ENCODE measurements at places on chromosomes 12 and 14. TPM values are rescaled to one million over a fixed set of nuclear protein-coding genes. Genes with fewer than 3 reads are reported as not detected.

DNA sequence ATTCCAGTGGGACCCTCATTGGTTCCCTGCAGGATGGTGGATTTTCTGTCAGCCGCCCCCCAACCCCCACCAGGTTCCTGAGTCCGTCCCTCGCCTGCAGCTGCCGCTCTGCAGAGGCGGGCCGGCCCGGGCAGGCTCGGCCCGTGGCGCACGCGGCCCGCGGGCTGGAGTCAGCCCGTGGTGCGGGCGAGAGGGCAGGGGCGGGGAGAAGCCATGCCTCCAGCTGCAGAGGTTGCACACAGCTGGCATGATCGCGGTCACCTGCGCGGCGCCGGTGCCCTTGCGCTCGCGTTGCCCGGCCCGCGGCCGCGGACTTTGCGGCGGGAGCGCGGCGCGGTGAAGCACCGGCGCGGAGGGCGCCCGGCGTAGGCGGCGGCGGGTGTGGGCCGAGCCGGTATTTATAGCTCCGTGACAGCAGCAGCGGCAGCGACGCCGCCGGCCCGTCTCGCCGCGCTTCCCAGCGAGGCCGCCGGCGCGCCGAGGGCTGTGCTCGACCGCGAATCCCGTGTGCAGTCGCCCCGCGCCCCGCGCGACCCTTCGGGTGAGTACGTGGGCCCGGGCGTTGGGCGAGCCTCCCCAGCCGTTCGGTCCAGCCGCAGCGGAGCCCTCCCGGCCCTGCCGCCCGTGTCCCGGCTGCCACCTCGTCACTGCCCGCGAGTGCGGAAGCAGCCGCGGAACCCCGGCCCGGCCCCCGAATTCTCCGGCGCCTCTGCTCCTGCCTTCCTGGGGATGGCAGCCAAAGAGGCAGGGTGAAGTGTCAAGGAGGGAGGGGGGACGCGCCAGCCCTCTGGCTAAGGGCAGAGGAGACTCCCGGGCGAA, at the start of gene TMEM117:
TMEM117 (plus strand) TSS at position 426 of the 819 bp plus-strand sequence.
- no peaks in the 10 kb centered on the region for H3K27me3 ChIP-seq
- H3K4me1 ChIP-seq: peaks cover 12% of the 10 kb centered on the region
- DNase-seq: peak; percentile 85
- H3K27ac ChIP-seq: peak within 1 kb of the TSS; percentile 79
- H3K4me3 ChIP-seq: peak within 1 kb of the TSS; percentile 80

GRCh38 chr14:52797653-52798052, 6.2 kb upstream of the GNPNAT1 start:
- H3K4me3 ChIP-seq: no peak overlapping the region
- DNase-seq: no peak
- no peaks in the 10 kb centered on the region for H3K27me3 ChIP-seq
- H3K27ac ChIP-seq: no peak overlapping the region
- no peaks in the 10 kb centered on the region for H3K36me3 ChIP-seq

DNA sequence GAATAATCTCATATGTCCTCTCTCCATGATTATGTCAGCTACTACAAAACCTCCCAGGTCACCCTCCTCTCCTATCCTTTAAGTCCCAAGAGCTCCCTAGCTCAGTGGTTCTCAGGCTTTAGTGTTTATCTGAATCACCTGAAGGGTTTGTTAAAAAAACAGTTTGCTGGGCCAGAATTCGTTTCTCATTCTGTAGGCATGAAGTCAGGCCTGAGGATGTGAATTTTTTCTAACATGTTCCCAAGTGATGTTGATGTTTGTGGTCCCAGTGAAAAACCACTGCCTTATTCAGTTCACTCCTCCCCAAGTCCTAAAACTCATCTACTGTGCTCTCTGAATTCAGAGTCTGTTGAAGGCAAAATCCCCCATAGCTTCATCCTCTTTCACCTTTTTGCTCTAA, 241.4 kb downstream of the ETNK1 start:
- H3K27me3 ChIP-seq: no peaks in the 10 kb centered on the region
- H3K36me3 ChIP-seq: no peaks in the 10 kb centered on the region
- no peak overlapping the region for H3K4me3 ChIP-seq

DNA sequence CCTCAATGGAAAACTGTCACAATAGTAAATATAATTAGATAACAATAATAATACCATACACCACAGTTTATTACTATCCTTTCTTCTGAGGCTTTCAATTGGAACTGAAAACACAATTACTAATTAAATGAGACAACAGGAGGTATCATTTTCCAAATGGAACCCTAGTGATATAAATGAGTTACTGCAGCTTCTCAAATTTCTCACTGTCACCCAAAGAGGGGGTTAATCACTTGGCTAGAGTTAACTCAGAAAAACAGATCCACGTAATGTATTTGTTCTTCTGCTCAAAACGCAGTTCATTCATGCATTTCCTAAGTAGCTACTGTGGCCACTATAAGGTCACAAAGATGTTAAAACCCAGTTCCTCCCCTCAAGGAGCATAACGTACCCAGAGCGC, 120.9 kb upstream of the FOXN3 start:
- H3K27ac ChIP-seq: no peak overlapping the region
- H3K4me3 ChIP-seq: no peak overlapping the region

DNA sequence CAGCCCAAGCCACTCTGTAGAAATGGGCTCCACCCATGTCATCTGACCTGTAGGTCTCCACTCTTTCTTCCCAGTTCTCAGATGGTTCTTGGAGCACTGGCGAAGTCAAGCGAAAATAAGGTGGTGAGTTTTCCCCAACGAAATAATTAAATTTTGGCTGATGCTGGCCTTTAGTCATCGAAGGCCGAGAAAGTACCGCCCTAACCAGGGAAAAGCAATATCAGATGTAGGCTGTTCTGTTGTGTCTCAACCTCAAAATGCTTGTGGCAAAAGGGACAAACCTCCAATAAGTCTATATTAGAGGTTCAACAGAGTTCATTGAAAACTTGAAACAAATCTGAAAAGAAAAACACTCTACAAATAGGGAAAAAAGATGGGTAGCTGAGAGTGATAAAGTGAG, 48.6 kb upstream of the BCAT1 start:
- no peak for DNase-seq
- peak overlapping the region; percentile 84 for H3K27ac ChIP-seq
- peaks cover 82% of the 10 kb centered on the region for H3K4me1 ChIP-seq
- H3K4me3 ChIP-seq: peak overlapping the region; percentile 24

- no peaks in the 10 kb centered on the region for H3K36me3 ChIP-seq
- no peak overlapping the region for H3K4me3 ChIP-seq
- DNase-seq: no peak
- H3K4me1 ChIP-seq: no peaks in the 10 kb centered on the region
- H3K27ac ChIP-seq: no peak overlapping the region
These were observed 25.4 kb downstream of the IL31 start for GRCh38 chr12:122148657-122149056.

Gene C1QL4
- total RNA-seq: not detected

Gene SMCO2
- not detected for total RNA-seq

Gene POLE2
- 2.6 TPM for total RNA-seq

Gene PLA2G1B
- total RNA-seq: not detected

Gene CD163
- 1.1 TPM for total RNA-seq

Gene AMN1
- 32.6 TPM for total RNA-seq

Gene ASB2
- 1.5 TPM for total RNA-seq

Data from B cell (primary cell).